Fibroblast of pulmonary artery (primary cell): ENCODE measurements at places on chromosomes 6 and 20.
A peak's percentile ranks its signal among the peaks of the same experiment; 100 is the strongest.

- no peak for DNase-seq
These were observed 126.5 kb downstream of the ZFAND3 start for GRCh38 chr6:37946057-37946456.

DNA sequence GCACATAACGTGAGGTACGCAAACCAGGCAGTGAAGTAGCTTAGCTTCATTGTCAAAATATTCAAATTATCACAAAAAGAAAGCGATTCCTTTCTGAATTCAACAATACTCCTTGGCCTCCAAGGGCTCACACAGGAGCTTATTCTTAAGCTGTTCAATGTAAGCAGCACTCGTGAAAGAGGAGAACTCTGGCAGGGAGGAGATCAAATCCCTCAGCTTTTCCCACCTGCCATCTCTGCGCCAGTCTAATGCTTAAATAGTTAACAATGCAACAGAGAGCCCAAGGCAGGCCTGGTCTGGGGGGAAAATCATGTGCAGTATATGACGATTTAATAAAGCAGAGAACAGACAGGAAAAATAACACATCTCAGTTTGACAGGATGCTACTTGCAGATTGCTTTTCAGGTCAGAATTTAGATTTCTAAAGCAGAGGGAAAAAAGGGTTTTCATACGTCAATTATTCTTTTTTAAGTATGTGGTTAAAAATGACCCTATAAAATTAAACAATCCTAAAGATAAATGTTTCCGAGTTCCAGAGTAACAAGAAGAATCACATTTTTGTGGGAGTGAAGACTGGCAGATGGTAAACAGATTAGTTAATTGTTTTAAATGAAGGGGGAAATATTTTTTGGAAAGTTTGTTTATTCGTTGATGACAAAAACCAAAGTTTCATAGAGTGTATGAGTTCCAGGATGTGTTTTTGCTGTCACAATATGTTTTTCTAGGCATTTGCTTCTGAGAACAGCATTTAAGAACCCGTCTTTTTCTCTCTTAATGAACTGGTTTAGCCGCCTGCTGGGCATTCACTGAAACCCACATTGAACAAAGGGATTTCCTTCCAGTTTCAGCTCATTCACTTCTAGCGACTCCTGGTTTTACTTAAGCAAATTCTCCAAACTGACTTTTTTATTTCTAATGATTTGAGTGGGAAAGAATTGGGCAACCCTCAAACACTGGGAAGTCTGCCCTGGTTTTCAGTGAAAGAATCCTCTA lies 45.9 kb downstream of the PLAGL1 start:
- peak; percentile 51 for DNase-seq

- no peak for DNase-seq
These were observed 127.0 kb downstream of the MCHR2 start for GRCh38 chr6:99867026-99867425.

DNA sequence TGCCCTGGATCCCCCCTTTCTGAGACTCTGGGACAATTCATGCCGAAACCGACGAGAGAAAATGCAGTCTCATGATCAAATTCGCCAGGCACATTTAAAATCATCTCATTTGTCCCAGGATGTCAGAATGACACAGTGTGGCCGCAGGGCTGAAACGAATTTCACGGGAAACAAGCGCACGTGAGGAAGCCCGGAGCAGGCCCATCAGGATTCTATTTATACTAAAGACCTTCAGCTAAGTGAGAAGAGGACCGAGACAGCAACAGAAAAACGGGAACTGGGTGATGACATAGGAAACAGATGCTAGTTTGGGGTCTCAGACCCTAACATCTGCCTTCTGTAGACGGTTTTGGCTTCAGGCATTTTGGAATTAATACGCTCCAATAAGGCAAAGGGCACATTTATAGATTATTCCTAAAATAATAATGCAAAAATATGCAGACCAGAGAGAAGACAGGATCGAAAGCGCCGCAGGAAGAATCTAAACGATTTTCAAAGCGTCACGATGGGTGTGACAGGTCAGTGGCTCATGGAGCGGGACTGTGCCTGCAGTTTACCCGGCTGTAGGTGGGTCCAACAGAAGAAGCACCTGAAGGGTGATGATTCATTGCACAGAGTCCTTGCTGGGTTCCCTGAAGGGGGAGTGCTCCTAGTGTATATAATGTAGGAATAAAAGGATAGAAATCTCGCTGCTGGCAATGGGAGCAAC lies 80.8 kb upstream of the MPC1 start:
- no peak for DNase-seq

DNA sequence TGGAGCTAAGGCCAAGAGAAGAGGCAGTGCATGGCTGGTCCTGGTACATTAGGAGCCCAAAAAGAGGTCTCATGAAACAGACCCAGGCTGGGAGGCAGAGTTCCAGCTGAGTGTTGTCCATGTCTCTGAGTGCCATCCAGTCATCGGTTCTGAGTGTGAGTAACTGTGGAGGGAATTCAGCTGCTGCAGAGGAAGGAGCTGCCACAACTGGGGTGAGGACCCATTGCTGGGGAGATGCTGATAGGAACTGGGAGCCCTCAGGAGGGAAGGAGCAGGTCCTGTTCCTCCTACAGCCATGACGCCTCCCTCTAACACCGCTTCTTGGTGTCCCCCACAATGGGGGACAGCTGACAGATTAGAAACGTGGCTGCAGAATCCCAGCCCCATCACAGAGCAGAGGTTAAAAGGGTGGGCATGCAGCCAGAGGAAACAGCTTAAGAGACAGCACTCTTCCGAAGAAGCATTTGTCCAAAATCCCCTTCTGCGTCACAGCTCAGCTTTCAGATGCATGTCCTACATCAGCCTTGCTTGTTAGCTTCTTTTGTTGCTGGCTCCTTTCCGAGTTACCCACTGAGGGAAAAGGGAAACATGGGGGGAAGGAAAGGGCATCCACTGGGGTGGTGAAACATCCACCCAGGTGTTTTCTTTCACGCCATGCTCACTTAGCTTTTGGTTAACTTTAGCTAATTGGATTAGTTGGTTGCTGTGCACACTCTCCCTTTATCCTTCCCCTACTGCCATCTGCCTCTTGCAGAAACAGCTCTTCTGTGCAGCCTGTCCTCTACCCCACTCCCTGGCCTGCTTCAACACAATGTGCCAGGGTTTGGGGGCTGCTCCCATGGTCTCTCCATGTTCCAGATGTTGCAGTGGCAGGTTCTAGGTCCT lies 239.2 kb downstream of the SYNDIG1 start:
- no peak for DNase-seq

- DNase-seq = peak; percentile 5
These were observed 298.2 kb downstream of the PHACTR1 start for GRCh38 chr6:13014504-13015378.

- no peak for DNase-seq
These were observed 14.6 kb downstream of the RPS6KA2 start for GRCh38 chr6:166612471-166612881.

DNA sequence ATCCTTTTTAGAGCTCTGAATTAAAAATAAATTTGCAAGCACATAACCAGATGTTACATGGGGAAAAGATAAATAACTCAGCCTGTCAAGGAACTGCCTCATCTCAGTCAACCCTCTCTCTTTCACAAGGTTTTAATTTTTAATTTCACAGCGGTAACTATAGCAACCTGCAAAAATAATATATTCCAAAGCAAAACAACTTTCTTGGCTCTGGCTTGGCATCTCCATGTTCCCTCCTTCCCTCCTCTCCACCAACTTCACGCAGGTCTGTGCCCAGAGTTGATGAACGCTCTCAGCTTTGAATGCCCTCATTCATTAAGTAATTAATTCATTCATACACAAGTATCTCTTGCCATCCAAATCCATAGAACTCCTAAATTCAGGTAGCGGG lies 32.5 kb upstream of the SIRPA start:
- DNase-seq = no peak

DNA sequence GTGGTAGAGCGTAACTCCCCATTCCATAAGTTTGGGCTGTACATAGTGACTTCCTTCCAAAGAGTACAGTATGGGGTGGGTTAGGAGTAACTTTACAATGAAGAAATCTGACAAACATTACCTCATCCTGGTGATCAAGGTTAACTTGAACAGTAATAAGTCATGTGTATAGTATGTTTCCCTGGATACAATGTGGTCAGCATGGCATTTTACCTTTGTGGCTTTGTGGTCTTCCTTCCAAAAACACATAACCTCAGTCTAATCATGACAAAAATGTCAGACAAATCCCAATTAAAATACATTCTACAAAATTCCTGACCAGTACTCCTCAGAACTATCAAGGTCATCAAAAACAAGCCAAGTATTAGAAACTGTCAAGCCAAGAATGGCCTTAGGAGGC lies 225.1 kb downstream of the UBE3D start:
- no peak for DNase-seq

GRCh38 chr6:128554302-128554701 lies 33.9 kb upstream of the PTPRK start:
- peak; percentile 27 for DNase-seq

GRCh38 chr6:79821859-79822258 lies 125.5 kb downstream of the ELOVL4 start:
- DNase-seq = peak; percentile 8

- peak; percentile 71 for DNase-seq
These were observed 2.1 kb downstream of the PTPRT start for GRCh38 chr20:43187476-43188233.

GRCh38 chr6:76984572-76984971 lies 478.7 kb downstream of the HTR1B start:
- DNase-seq = no peak

DNA sequence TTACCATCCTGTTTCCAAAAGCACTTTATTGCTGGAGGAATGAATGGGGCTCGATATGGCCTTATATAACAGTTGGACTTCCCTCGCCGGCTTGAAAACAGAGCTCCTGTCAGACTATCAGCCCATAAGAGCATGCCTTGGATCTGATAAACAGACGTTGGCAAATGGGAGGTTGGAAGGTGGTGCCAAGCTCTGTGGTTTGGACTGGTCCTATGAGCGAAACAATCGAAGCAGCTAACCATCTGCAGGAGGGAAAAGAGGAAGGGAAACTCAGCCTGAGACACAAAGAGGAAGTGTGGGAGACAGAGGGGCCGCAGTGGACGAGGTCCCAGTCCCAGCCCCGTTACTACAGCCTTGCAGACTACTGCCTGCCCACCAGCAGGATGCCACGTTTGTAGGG lies 92.9 kb downstream of the TFAP2C start:
- no peak for DNase-seq

GRCh38 chr6:40721271-40721952 lies 134.2 kb upstream of the LRFN2 start:
- no peak for DNase-seq

GRCh38 chr6:165713845-165714466 lies 50.9 kb upstream of the PDE10A start:
- DNase-seq = no peak

DNA sequence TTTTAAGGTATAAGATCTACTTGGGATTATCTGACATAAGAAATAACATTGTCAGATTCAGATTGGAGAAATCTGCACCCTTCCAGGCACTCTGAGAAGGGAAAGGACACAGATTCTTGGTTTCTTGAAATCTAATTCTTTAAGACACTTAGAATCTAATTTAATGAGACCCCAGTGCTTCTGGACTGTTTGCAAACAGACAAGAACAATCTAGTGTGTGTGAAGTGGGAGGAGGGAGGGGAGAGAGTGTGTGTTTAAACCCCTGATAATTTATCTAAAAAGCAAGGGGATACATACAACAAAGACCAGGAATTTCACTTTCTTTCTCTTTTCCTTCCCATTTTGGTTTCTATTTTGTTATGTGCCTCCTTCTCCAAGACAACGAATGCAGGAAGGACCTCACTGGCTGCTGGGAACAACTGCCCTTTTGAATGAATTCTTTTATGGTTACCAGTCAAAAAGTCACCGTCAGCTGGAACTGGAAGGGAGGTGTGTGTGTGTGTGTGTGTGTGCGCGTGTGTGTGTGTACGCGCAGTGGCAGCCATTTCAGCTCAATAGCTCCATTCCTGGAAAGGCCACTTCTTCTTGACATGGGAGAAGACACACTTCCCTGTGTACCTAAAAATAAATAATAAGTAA lies 129.4 kb downstream of the BCAS1 start:
- peak; percentile 91 for DNase-seq

GRCh38 chr6:52529311-52529710 lies 47.5 kb downstream of the TRAM2 start:
- no peak for DNase-seq

GRCh38 chr6:75337835-75338580 lies 53.4 kb upstream of the TMEM30A start:
- peak; percentile 39 for DNase-seq

- DNase-seq = no peak
These were observed 27.3 kb upstream of the PLCG1 start for GRCh38 chr20:41110012-41110411.

DNA sequence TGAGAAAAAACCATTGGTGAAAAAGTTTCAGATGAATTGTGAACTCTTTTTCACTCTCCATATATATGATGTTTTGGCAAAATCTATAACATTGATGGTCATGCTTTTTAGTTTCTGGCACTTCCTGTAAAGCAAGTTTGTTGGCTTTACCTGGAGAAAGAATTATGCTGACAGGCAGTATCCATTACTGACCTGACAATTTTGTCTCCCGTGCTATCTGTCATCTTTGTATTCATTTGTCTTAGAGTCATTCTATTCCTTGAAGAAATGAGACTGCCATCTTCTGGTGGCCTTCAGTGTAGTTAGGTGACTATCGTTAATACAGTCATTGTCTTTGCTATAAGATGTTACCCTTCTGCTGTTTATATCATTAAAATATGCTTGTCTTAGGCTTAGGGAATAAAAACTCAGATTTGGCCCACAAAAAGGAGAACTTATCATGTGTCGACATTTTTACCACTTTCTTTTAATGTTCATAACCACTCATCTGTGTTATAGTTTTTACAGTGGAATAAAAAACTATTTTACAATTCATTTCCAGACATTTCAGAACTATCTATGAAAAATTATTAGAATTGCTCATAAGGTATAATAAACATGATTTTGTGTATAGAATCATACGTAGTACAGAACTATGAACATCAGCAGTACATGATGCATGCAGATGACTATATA lies 707.0 kb downstream of the EPM2A start:
- DNase-seq = peak; percentile 56

DNA sequence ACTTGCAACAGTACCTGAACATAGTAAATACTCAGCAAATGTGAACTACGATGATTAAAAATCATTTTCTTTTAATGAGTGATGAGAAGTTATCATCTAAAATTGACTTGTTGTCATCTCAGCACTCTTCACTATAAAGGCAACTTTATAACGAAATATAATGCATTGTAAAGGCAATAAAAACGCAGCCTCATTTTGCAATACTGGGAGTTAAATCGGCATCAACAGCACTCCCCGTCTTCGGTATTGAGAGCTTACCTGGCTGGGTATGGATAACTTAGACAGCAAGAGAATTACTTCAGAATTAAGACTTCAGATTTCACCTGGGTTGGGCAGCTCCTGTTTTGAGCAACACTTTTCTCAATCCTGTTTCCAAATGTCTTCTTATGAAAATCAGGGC lies 20.8 kb downstream of the NKX2-2 start:
- no peak for DNase-seq

GRCh38 chr6:16130932-16131387 lies 2.1 kb downstream of the MYLIP start:
- DNase-seq = peak; percentile 81

DNA sequence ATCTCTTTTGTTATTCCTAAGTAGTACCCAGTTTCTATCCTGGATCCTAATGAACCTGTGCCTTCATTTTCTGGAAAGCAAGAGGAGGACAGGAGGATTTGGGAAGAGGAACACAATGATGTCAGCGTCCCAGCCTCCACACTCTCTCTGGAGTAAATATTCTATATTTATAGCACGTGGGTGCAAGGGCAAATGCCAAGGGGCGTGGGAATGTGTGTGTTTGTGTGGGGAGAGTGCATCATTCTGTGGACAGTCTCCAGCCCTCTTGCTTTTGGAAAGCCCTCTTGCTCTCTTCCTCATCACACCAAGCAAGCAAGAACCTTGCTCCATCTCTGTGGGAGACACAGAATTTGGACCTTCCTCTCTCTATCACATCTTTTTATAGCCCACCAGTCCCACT lies 103.2 kb upstream of the EMILIN3 start:
- DNase-seq = no peak
